ENCODE measurements at places on chromosomes 1 and 21. TPM values are rescaled to one million over a fixed set of nuclear protein-coding genes. Genes with fewer than 3 reads are reported as not detected.

Gene LCE1B
- total RNA-seq: not detected

Gene NPR1
- total RNA-seq: 0.16 TPM

Gene FAM72C
- total RNA-seq: 1.9 TPM

Gene SPATA45
- total RNA-seq: not detected

Gene XCL2
- total RNA-seq: 28.4 TPM

Gene ADAMTS4
- 0.63 TPM for total RNA-seq

Gene GLIS1
- not detected for total RNA-seq

Gene SYT2
- not detected for total RNA-seq

Gene TMOD4
- total RNA-seq: 2.9 TPM

Gene PLA2G2F
- total RNA-seq: not detected

Gene BRDT
- total RNA-seq: not detected

Gene GJA8
- not detected for total RNA-seq

Gene TMPRSS2
- total RNA-seq: 0.33 TPM

Gene PDZK1IP1
- total RNA-seq: not detected

Gene CEP104
- total RNA-seq: 45.4 TPM
